HS-5 (cell line): ENCODE measurements at places on chromosomes 3 and 15.

DNA sequence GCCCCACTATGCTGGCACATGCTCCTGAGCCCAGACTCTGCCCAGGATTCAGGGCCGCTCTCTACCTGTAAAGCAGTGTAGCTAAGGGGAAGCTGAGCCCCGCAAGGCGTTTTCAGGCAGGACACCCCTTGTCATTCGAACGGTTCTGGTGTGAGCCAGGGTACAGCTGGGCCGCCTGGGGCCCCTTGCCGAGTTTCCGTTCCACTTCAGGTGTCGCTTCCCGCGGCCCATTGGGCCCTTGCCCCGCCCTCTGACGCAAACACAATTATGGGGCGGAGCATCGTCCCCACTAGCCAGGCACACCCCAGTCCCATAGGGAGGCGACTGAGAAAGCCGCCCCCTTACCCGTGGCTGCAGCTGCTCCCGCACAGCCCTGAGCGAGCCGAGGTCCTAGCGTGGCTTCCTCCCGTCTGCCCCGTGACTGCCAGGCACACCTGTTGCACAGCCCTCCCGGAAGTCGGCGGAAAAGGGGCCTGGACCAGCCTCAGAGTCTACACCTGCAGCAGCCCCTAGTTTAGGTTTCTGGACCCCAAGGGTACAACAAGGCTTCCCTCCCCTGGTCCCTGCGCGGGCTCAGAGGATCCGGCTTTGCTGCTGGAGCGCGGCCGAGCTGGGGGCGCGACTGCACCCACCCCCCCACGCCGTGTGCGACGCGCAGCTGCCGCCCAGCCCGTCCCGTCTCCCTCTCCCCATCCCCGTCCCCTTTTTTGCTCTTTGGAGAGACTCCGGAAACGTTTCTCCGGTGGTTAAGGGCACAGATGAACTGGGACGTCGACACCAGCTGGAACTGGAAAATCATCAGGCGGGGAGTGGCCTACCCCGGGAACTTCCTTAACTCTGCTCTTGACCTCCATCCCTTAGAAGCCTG lies at the start of gene PLSCR2:
TSS of gene PLSCR2 (minus strand) at position 412 of the 868 bp plus-strand sequence. CDS start 9,657 bp downstream, outside the sequence.
- no peak for DNase-seq

- DNase-seq = no peak
These were observed 4.5 kb downstream of the DLEC1 start for GRCh38 chr3:38043486-38043885.

DNA sequence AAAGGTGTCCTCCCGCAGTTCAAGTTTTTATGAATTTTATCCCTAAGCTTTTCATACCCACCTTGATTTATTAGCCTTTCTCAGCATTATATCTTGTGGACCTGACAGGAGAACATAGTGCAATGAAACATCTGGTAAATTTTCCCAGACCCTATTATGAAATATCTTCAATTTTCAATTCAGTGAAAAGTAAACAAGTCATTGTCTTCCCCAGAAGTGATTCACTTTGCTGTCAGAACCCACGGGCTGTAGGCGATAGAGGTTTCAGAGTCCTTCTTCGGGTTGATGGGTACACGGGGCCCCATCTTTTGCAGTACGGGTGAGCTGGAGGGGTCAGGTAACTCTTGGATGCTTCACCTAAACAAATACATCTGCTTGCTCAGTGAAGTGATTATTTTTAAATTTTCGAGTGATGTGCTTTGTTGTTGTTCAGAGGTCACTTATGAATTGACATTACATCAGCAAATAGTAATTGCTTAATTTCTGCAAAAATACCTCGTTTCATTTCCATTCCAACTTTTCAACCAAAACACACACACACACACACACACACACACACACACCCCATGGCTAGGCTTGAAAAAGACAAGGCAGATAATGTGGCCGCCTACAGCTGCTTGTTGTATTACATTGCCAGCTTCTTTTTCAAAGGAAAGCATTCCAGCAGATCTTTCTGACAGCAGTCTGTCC lies 102.9 kb downstream of the SEMA6D start:
- DNase-seq = peak; percentile 36

- DNase-seq = no peak
These were observed 51.3 kb downstream of the TIPARP start for GRCh38 chr3:156725682-156726081.

DNA sequence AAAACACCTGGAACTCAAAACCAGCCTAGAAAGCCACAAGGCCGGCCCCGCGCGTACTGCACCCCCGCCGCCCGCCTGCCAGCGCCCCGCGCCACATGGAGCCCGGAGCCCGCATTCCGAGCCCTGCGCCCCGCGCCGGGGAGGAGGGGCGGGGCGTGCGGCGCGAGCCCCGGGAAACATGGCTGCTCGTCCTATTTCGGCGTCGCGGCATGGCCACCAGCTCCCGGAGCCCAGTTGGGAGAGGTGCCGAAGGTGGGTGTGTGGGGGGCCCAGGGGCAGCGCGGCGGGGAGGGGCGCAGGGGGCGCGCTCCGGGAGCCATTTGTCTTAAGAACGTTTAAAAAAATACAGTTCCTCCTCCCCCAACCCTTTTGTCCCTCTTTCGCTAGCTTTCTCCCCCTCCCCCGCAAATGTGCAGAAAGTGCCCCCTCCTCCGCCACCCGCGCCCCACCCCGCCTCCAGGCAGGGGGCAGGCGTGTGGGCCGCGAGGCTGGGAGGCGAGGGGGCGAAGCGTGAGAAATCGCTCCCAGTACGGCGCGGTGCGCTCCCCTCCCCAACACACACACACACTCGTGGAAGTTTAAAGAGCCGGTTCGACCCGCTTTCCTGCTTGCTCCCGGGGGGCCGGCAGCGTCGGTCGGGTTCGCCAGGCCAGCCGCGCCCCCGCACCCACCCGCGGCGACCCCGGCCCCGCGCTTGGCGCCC lies 2.5 kb downstream of the ANP32A start:
- DNase-seq = no peak

- no peak for DNase-seq
These were observed 45.3 kb downstream of the CAPN3 start for GRCh38 chr15:42404461-42405235.

DNA sequence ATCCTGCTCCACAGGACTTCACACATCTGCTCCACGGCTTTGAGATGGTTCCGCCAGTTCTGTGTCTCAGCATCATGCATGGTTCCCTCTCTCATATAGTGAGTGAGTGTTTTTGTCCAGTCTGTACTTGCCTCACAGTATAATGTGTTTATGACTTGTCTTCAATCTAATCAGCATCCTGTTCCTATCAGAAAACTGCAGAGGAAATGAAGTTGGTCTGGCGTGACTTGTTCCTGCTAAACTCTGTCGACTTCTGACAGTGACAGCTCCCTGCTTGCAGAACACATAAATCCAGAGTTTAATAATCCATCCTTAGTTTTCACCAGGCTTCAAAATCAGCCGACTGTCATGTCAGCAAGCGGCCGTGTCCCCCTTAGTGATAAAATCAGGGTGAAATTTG lies 222.3 kb downstream of the SLCO3A1 start:
- DNase-seq = no peak

DNA sequence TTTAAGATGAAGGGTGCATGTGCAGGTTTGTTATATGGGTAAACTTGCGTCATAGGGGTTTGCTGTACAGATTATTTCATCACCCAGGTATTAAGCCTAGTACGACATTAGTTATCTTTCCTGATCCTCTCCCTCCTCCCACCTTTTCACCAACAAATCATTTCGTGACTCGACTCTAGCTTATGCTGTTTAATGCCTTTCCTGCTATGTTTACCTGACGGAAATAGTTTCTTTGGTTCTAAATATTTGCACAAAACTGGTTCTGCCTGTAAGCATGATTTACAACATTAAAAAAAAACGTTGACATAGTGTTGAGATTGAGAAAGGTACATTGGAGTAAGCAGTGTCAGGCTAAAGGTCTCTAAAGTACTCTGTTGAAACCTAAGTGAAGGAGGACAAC lies 2.4 kb downstream of the GNL3 start:
- no peak for DNase-seq

DNA sequence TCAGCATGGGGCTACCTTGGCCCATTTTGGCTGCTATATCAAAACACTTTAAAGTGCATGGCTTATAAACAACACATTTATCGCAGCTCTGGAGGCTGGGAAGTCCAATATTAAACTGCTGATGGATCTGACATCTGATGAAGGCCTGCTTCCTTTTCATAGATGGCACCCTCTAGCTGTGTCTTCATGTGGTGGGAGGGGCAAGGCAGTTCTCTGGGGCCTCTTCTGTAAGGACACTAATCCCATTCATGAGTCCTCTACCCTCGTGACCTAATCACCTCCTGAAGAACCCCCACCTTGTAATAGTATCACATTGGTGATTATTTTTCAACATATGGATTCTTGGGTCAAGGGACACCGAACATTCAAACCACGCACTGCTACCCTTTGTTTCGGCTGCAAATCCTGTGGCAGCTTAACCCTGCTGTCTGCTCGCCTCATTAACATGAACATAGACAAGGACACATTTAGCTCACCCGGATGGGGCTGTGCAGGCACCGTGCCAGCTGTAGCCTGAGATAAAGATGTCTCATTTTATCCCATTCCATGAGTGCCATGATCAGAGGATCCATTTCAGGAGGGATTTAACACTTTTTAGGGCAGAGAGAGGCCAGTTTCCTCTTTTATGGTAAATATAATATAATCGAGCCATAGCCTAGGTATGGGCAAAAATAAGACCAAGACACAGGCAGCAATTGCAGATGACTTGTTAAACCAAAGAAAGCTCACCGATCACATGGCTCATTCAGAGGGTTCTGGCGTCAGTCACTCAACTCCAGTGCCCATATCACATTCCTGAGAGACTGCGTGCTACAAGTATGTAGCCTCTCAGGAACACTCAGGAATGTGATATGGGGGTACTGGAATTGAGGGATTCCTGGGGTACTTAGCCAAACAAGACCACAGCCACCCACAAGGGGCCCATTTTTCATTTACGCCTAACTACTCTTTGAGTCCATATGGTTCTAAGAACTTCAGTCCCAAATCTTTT lies 251.1 kb upstream of the ST8SIA2 start:
- DNase-seq = no peak

- no peak for DNase-seq
These were observed 16.8 kb downstream of the IL17RB start for GRCh38 chr3:53863145-53863544.

- DNase-seq = no peak
These were observed 81.1 kb downstream of the BTD start for GRCh38 chr3:15682561-15683185.

DNA sequence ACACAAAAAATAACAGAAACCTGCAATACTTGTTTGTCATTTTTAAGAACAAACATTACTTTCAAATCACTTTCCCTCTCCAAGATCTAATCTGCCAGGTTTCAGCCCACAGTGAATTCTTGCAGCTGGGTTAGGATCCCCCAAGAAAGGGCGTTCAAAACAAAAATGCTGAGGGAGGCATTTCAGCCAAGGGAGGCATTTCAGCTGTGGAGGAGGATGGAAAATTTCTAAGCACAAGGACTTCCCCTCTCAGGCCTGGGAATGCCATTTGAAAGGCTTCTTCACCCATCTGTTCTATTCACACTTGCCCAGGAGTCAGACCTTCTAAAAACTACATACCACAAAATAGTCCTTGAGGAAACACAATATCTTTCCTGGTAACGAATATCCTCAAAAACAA lies 69.1 kb downstream of the P3H2 start:
- no peak for DNase-seq

GRCh38 chr3:117355566-117355965 lies 646.0 kb downstream of the TUSC7 start:
- no peak for DNase-seq

DNA sequence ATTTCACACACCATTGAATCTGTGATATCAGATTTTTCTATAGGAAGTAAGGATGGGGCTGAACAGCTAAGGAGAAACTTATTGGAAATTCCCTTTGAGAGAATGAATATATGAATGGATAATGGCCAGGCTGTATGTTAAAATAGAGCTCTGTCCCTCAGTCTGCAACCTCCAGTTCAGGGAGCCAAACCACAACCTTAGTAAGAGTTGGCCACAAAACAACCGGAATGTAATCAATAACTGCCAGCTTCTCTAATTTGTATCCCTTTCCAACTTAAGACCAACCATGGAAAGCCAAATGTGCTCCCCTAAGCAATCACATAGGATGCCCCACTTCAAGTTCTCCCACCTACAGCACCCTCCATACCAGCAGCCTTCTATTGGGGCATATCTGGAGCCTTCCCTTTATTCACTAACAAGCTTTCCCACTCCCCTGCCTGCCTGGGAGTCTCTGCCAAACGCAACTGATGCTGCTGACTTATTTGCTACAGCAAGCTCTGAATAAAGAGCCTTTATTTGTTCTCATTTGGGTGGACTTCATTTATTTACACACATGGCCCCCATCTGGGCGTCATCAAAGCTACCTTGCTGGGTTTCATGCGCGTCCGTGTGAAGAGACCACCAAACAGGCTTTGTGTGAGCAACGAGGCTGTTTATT lies 75.4 kb upstream of the LARS2 start:
- no peak for DNase-seq

- no peak for DNase-seq
These were observed 1.9 kb downstream of the SPINT1 start for GRCh38 chr15:40845511-40846284.

GRCh38 chr3:134754768-134755559 lies 40.1 kb upstream of the EPHB1 start:
- DNase-seq = peak; percentile 5

GRCh38 chr15:68404056-68404798 lies 27.7 kb downstream of the ITGA11 start:
- DNase-seq = no peak

DNA sequence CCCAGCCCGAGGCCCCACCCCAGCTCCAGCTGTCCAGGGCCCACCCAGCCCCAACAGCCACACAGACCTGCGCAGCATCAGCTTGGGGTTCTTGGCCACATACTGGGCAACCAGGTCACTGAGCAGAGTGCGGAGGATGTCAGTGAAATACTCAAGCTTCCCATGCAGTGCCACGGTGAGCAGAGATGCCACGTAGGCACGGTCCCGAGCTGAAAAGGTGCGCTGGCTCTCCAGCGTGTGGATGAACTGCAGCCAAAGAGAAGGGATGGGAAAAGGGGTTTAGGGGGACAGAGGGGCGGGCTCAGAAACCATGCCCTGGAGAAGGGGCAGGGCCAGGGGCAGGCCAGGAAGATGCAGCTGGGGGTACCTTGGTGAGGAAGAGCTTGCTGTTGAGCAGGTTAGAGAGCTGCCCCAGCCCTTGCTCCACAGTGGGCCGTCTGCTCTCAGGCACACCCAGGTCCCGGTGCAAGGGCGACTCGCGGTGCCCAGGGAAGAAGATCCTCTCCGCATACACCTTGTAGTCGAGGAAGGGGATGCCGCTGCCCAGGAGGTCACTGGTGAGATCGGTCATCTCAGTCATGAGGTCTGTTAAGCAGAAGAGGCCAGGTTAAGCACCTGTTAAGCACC lies 17.4 kb downstream of the PLXNB1 start:
- DNase-seq = no peak

GRCh38 chr15:53223815-53224214 lies 433.7 kb upstream of the ONECUT1 start:
- no peak for DNase-seq

DNA sequence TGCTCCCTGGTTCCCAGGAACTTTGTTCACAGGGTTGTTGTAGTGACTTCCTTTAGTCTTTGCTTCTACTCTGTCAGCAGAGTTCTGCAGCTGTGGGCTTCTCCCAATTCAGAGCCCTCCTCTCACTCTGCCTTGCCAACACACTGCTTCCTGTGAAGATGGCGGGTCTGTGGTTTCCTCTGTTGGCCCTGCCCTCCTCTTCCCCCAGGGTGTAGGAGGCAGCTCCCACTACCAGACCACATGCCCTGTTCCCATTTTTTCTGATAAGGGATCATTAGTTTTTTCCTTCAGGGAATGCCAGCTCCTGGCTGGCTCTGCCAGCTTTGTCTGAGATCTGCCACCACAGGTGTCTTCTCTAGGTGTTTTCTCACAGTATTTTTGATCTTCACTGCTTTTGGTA lies 12.7 kb downstream of the SPSB4 start:
- DNase-seq = no peak

- DNase-seq = no peak
These were observed 27.0 kb upstream of the PEX5L start for GRCh38 chr3:180063783-180064182.

GRCh38 chr15:88450125-88450798 lies 16.9 kb downstream of the MRPL46 start:
- no peak for DNase-seq
